NCI-H524 (cell line): ENCODE measurements at places on chromosomes 11 and 22.
A peak's percentile ranks its signal among the peaks of the same experiment; 100 is the strongest.

DNA sequence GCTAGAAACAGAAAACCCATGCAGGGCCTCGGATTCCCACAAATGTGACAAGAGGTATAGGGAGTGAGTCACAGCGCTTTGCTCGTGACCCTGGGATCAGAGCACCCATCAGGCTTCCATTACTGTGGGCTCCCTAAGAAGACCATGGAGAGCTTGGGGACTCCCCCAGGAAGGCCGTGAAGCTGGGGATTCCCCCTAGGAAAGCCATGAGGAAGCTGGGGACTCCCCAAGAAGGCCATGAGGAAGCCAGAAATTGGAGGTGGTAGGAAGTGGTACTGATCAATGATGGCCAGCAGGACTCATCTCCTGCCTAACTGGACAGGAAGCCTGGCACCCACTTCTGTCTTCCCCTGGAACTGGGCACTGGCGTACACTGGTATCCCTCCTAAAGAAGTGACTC, 10.1 kb upstream of the DCPS start:
- no peak for DNase-seq

- DNase-seq = peak; percentile 88
Observed at GRCh38 chr11:117600234-117600783, 196.7 kb downstream of the DSCAML1 start.

GRCh38 chr11:57373146-57373545, 7.8 kb downstream of the PRG3 start:
- DNase-seq = no peak

DNA sequence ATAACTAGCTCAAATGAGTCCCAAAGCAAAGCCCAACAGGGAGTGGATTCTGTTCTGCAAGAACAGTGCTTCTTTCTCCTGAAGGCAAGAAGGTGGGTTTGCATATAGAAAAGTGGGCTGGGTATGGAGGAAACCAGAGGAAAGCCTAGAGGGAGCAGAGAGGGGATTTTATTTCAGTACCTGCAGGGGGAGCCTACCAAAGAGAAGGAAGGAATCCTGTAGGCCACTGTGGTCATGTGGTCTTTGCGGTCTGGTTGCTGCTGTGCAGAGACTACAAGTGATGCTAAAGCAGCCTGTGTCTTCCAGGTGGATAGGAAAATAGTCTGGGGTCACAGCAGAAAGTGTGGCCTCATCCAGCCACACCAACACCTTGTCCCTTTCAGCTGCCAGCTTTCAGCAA, 33.2 kb upstream of the ZBTB16 start:
- DNase-seq = no peak

DNA sequence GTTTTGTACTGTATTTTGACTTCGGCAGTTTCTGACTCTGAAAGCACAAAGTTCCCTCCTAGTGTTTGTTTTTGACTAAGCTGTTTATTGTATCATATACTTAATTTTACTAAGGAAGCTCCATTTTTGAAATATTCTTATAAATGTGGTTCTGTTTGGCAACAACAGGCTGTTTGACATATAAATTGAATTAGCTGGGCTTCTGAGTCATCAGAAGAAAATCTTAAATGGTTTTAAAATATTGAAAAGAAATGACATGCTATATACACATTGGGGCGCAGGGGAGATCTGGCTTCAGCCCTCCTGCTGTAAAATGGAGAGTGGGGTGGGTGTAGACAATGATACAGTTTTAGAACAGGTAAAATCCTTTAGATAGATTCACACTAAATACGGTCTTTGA, 38.6 kb downstream of the SHISA8 start:
- no peak for DNase-seq

GRCh38 chr11:96815236-96815635, 425.4 kb downstream of the JRKL start:
- DNase-seq = peak; percentile 52

GRCh38 chr11:3147257-3147619, 17.9 kb downstream of the OSBPL5 start:
- DNase-seq = no peak

- DNase-seq = no peak
Observed at GRCh38 chr11:41053894-41054293, 405.6 kb downstream of the LRRC4C start.

- no peak for DNase-seq
Observed at GRCh38 chr11:102911758-102912481, 37.1 kb upstream of the MMP12 start.

GRCh38 chr22:41831828-41832552, 915 bp upstream of the SREBF2 start:
- peak; percentile 58 for DNase-seq

GRCh38 chr11:64180891-64181290, 5.1 kb upstream of the STIP1 start:
- DNase-seq = peak; percentile 89
